ENCODE measurements at places on chromosomes 1 and 21.

DNA sequence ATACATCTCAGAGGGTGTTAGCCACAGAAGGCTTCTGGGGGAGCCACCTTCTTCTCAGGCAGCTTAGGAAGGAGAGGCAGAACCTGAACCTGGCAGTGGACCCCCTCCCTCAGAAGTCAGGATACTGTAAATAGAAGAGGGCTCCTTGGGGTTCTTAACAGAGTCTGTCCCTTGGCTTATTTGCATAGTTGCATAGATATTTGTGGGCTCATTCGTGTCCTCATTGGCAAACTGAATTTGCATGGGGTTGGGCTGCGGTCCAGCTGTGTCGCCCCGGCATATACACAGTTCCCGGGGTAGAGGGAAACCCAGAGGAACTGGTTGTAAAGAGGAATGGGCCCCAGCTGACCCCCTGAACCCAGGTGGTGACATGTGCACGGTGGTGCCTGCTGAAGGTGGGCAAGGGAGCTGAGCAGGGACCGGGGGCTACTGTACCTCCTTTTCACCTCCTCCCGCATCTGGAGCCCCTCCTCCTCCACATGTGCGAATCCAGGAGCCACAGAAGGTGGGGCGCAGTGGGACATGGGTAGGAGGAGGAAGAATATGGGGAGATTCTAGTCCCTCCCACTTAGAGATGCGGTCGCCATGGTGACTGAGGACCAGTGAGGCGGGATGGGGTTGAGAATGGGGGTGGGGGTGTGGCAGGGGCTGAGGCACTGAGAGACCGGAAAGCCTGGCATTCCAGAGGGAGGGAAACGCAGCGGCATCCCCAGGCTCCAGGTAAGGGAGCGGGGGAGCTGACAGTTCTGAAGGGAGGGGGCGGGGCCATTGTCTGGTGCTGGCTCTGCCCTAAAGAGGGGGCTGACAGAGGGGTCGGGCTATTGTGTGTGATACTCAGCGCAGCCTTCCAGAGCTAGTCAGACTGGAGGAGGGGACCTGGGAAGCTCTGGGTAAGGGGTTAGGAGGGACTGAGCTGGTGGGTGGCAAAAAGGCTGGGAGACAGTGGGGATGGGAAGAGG is 3.7 kb upstream of the SEMA4A start:
- DNase-seq: no peak

- peak; percentile 39 for DNase-seq
These were observed 18.5 kb downstream of the SON start for GRCh38 chr21:33561373-33561772.

DNA sequence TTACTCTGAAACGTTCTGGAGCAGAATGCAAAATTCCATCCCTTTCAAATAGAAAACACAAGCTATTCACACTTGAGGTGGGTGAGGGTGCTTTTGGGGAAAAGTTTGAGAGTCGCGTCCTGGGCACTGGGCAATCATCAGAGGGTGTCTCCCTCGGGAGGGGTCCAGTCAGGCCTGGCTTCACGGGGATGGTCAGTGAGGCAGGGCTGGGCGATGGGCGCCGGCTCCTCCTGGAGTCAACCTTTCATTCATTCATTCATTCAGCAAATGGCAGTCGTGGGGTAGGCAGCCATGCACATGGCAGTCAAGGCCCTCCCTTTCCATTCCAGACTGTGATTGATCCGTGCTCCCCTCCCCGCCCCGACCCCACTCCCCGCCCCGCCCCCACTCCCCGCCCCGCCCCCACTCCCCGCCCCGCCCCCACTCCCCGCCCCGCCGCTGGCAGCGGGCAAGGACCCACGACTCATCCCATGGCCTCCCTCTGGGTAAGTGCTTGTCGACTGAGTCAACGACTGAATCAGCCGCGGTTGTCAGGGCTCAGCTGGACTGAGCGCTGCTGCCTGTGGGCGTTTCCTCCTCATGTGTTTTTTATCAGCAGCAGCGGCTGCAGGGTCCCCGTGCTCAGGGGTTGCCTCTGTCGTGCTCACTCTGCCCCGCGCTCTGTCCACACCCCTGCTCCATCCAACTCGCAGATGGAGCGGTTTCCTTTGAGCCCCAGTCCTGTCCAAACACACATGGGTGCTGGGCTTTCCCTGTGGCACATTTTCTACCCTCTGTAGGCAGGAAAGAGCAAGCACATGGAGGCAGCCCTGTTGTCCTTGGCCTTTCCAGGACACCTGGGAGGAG is 12.5 kb upstream of the SPSB1 start:
- peak; percentile 86 for DNase-seq

GRCh38 chr1:219478811-219479210 is 134.1 kb downstream of the ZC3H11B start:
- DNase-seq: no peak
